ENCODE measurements at places on chromosomes 6 and 20.

- no peak for DNase-seq
Measured at GRCh38 chr6:107591346-107591745, 101.4 kb downstream of the SOBP start.

DNA sequence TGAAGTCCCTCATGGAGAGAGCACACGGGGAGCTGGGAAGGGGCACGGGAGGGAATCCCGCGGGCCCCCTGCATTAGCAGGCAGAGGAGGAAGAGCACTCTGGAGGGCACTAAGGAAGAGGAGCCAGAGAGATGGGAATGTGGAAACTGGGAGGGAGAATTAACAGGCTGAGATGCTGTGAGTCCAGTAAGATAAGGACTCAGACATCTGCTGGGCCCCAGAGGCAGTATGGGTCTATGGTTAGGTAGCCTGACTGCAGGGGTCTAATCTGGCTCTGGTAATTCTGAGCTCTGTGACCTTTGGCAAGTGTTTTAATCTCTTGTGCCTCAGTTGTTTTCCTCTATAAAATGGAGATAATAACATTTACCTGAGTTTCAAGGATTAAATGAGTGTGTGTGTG, 15.7 kb upstream of the SRSF3 start:
- DNase-seq: no peak

DNA sequence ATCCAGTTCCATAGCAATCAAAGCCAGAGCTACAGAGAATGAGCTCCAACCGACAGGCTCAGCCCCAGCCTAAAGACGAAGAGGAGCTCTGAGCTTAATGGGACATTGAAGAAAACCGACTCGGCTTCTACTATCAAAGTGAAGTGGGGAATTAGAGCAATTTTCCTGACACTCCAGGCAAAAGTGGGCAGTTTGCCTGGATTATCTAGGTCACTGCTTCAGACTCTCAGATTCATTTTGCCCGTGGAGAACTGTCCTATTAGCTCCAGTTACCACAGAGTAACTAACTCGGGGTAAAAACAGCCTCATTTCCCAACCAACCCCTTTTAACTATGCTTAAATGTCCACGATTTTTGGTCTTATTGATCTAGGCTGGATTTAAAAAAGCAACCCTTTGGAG, 592.1 kb upstream of the NRSN1 start:
- no peak for DNase-seq

- no peak for DNase-seq
Measured at GRCh38 chr6:24932832-24933231, 2.9 kb downstream of the RIPOR2 start.

DNA sequence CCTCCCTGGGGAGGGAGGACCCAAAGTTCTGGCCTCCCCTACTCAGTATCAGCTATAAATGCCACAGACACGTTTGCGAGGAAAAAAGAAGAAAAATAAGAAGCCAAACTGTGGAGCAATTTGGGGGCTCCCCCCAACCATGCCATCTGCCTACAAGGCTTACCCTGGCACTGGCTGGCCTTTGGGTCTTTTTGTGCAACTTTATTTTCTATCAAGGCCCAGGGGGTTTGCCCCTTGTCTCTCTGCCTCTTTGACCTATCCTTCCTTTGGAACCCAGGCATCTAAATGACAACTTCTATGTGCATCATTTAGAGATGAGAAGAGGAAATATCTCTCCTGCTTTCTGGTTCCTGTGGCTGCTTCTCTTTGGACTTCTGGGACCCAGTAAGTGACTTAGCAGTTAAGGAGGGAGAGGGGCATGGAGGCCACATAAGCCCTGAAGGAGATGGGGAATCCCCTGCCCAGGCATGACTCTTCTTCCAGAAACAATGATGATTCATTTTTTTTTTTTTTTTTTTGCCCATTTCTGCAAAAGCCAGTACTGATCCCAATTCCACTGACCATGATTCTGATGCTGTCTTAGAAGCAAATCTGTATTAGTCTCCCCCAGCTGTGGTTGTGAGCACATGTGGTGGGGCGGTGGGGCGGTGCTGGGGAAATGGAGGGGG, at the start of gene MUC22:
Gene MUC22, plus strand, starts transcription at position 82 of the 668 bp plus-strand sequence. Its CDS starts 233 bp downstream, at position 315.
- DNase-seq: peak; percentile 8

DNA sequence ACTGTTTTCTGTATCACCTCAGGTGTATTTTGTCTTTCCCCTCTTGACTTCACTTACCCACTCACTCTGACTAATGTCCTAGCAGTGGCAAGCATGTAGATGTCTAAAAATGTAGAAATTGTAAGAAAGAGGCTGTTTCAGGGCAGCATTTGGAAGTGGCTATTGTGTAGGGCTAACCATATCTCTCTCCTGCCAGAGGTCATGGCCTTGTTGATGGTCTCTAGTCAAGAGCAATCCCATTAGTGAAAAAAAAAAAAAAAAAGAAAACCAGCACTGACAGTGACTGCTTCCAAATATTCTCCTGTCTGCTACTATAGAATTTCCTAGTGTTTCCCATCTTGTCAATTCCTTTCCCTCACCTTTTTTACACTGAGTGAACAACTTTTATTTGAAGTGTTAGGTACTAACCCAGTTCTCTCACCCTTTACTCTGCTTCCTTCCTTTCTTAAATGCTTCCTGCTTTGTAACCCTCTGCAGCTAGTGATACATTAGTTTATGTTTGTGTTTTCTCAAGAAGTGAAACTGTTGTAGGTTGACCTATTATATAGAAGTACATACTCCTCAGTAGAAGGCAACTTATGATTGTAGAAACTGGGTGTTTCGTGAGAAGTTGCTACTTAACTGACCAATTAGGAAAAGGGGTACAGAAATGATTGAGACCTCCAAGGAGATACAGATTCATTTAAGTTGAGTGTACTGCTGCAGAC, 174.1 kb upstream of the PTPRK start:
- DNase-seq: no peak

GRCh38 chr6:12602951-12603672, 113.5 kb upstream of the PHACTR1 start:
- DNase-seq: peak; percentile 62

DNA sequence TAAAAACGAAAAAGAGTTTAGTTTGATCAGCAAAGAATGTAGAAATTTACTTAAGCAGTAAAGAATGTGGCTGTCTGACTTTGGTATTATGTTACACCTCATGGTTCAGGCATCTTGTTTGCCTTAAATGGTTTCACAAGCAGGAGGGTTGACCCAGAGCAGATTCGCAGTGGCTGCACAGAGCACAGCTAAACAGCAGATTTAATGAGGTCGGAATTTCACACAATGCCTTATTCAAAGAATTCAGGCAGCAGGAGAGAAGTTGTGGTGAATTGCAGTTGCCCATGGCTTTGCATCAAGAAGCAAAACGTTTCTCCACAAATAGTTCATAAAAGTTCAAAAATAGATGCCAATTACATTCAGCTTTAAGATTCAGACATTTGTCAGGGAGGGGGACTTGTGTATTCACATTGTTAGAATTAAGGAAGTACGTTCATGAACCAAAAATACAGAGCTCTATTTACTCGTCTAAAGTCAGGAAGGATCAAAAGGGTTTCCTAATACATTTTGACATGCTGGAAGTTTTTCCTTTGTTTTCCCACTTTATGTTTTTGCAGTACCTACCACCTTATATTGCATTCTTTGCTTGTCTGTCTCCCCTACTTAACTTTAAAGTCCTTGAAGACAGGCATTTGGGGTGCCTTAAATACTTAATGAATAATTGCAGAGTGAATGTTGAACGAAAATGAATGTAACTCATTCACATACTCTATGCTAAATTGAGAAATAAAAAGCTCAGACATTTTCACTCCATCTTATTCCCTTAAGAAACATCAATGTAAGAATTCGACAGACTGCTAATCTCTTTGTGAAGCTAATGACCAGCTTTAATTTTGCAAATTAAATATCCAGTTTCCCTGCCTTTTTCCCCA, 1163.6 kb upstream of the CITED2 start:
- peak; percentile 100 for DNase-seq

DNA sequence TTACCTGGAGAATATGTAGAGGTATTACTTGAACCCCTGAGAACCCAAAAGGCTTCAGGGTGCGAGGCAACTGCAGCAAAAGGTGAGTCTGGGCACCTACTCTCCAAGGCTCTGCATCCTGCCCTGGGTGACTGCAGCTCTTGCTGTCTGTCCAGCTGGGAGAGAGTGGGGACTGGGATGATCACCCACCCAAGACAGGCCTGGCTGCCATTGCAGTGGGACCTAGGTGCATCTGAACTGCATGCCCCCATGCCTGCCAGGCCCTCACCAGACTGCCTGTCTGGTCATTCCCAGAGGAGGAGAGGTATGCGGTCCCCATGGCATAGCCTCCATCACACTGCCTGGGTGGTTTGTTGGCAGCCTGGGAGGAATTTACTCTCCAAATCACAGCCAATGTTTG, 563.9 kb downstream of the TFAP2A start:
- no peak for DNase-seq

- DNase-seq: no peak
Measured at GRCh38 chr6:13767121-13767808, 47.1 kb downstream of the MCUR1 start.

GRCh38 chr6:97790926-97791590, 508.0 kb upstream of the MMS22L start:
- DNase-seq: no peak

GRCh38 chr6:90502866-90503407, 83.9 kb downstream of the MAP3K7 start:
- DNase-seq: no peak

- no peak for DNase-seq
Measured at GRCh38 chr6:3151691-3152090, 5.7 kb downstream of the TUBB2A start.

- peak; percentile 27 for DNase-seq
Measured at GRCh38 chr6:156809034-156809433, 31.9 kb downstream of the ARID1B start.
